Activated naive CD4-positive, alpha-beta T cell treated with Interleukin-2 at 50 U/mL for 16 hours (primary cell): ENCODE measurements at places on chromosomes 5 and 9.

DNA sequence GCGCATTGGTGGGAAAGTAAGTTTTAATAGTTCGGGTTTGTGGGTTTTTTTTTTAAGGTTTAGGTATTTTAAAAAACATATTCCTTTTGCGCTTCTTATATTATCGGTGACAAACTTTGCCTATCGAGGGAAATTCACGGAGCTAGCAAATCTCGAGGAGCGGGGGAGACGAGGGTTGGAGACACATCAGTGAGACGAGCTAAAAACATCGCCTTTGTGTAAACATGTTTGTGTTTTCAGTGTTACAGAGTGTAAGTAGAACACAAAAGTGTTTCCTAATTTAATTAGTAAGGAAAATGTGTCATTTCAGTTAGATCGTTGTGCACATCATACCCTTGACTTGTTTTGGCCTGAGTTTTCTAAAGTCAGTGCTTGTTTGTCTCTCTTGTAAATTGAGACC, 945 bp downstream of the BTF3 start:
- no peak for DNase-seq

DNA sequence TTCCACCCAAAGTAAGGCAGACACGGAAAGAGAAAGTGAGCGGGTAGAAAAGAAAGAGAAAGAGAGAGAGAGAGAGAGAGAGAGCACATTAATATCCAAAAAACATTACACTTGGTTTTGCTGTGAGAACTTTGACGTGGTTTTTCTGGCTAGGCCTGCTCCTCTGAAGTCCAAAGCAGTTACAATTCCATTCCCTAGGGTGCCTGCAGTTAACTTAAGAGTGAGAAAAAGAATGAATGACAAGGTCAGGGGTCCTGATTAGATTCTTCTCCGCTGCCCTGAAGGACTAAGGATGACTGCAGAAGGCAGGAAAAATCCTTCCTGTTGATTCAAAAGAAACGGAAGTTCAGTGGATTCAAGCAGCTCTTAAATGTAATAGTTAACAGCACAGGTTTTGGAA, 589.8 kb downstream of the PRELID2 start:
- no peak for DNase-seq

- no peak for DNase-seq
Measured at GRCh38 chr9:108913391-108913790, 20.5 kb downstream of the ELP1 start.

- peak; percentile 67 for DNase-seq
Measured at GRCh38 chr5:132419502-132420468, 50.3 kb downstream of the SLC22A5 start.

GRCh38 chr5:43874772-43875171, 271.8 kb downstream of the NNT start:
- no peak for DNase-seq

- DNase-seq, result no peak
Measured at GRCh38 chr5:140690376-140690932, 716 bp downstream of the HARS1 start.

DNA sequence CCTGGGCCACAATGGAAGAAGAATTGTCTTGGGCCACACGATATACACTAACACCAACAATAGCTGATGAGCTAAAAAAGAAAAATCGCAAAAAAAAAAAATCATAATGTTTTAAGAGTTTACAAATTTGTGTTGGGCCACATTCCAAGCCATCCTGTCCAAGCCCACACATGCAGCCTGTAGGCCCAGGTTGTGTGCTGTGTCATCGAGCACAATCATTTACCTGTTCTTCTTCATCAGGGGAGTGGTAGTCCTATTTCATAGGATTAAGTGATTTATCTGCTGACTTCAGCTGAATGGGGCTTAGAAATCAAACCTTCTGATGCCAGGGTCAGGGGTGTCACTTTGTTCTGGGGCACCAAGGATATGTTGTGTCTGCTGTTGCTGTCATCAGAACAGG, 44.6 kb upstream of the ELL2 start:
- no peak for DNase-seq

DNA sequence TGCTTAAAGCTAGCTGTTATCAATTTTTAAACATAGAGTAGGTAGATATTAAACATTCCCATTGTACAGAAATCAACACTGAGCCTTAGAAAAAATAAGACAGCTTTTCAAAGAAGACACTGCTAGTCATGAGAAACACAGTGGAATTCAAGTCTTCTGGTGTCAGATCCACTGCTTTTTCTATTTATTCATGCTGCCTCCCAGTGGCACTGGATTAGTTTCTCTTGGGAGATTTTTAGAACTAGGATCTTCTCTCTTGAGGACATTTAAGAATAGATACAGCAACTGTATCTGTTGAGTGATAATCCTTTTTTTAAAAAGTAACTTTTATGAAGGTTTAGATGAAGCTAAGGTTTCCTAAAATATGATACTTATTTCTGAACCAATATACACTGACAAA, 1635.4 kb upstream of the C9orf72 start:
- no peak for DNase-seq

DNA sequence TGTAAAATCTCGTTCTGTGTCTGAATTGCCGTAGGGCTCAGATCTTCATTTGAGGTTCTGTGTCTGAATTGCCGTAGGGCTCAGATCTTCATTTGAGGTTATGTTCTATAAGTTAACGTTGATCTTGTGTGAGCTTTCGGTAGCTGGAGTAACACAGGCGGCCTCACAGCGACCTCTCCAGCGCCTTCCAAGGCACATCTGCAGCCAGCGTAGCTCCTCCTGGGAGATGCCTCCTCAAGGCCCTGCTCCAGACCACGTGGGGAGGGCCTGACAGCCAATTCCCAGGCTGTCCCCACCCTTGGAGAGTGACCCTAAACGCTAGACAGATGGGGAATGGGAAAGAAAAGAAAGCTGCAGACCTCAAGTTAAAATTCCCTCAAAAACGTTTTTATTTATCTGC, 8.7 kb upstream of the AHRR start:
- DNase-seq, result no peak

GRCh38 chr9:27880635-27881034, 307.4 kb upstream of the C9orf72 start:
- DNase-seq, result no peak

DNA sequence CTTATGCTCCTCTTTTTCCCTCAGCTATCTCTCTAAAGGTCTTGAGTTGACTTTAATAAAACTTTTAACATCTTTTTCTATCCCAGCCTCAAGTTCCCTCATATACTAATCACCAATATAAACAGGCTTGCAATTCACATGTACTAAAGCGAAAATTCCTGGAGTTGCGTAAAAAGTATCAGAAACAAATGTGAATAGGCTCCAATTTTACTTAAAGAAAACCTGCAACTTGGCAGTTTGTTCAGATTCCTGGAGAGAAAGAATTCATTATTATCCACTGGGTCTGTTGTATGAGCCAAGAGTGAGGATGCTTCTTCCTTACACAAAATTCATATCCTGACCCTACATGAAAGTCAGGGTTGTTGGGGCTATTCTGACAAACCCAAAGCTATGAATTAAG, 384.2 kb downstream of the DTWD2 start:
- DNase-seq, result no peak
